ENCODE measurements at places on chromosomes 13 and 19. TPM values are rescaled to one million over a fixed set of nuclear protein-coding genes. Genes with fewer than 3 reads are reported as not detected.

Gene OVOL3
- not detected for total RNA-seq

GRCh38 chr13:32370805-32371204 lies 55.5 kb downstream of the BRCA2 start:
- DNase-seq = no peak

GRCh38 chr19:48918801-48919247 lies 14.7 kb upstream of the DHDH start:
- no peak for DNase-seq

GRCh38 chr13:43979492-43979891 lies 99.8 kb downstream of the LACC1 start:
- DNase-seq = no peak

GRCh38 chr19:3350014-3350663 lies 16.2 kb upstream of the NFIC start:
- peak; percentile 74 for DNase-seq

Gene ZNF540
- total RNA-seq = 3.1 TPM

Gene CYP4F8
- 2.0 TPM for total RNA-seq

Gene GAS6
- total RNA-seq = 118 TPM
